ENCODE measurements at places on chromosomes 3 and 15.

DNA sequence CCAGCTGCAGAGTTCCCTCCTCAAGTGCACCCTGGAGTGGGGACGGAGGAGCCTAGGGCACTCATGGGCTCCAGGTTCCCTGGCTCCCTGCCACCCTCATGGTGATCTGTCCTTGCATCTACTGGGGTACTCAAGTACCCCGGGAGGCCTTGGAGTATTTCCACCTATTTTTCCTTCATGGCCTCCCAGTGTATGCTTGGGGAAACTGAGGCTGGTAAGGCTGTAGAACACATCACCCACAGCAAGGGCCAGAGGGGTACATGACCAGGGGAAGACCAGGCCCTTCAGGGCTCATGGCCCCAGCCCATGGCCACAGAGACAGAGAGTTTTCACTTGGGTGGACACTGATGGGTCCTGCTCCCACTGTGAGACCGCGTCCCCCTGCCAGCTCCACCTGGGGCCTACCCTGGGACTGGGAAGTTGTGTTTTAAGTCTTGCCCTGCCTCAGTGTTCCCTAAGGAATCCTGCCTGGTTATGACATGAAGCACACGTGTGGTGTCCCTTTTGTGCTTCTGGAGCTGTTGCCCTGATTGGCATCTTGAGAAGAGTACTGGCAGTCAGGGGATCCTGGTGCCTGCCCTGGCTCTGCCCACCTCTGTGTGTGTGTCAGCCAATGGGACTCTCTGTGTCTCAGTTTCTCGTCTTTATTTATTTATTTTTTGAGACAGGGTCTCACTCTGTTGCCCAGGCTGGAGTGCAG is 132.8 kb downstream of the TJP1 start:
- DNase-seq: no peak

DNA sequence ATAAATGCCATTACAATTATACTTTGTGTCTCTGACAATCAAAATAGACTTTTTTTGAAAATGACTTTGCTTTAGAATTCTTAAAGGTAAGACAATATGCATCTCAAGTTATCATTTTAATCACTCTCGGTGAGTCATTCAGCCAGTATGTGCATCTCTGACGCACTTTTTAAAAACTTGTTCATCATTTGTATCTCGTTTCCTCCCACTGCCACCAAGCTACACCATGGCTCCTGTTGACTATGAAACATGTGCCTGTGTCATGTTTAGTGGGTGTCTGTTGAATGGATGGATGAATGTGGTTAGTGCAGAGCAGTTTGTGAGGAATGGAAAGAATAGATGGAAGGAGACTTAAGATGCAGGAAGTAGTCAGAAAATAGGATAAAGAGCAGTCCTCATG is 68.6 kb downstream of the ARPP21 start:
- DNase-seq: no peak

- DNase-seq: no peak
Observed at GRCh38 chr3:140349938-140350337, 327.9 kb upstream of the TRIM42 start.

DNA sequence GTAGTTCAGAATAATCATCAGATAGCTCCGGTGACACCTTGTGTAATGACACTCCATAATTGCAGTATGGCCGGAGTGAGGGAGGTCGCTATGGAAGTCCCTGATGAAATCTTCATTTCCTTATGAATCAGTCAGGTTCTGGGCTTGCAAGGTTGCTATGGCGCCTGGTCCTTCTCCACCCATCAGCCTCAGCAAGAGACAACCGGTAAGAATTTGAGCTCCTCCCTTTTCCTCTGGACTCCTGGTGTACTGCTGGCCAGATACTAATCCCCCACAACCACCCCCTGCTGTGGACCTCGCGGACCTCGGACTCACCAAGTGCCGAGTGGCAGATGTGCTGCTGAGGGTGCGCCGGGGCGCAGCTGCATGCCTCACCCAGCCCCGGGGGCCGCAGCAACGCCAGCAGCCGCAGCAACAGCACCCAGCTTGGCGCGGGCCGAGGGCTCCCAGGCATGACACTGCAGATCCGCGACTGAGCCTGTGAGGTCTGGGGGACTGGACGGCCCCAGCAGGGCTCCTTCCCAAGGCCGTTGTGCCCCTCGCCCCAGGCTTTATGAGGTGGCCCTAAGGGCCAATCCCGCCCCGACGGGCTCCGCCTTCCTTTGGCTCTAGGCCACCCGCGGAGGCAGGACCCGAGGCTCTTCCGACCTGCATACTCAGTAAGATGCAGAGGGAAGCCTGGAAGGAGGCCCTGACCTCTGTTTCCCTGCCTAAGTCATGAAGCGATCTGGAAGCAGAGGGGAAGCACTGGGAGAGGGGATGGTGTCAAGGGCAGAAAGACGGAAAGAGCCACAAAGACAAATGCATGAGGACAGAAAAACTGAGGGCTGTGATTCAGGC is at the start of gene TIMP4:
TSS of gene TIMP4 (minus strand) at position 526 of the 840 bp plus-strand sequence. CDS start at position 454, 72 bp downstream.
- DNase-seq: no peak

DNA sequence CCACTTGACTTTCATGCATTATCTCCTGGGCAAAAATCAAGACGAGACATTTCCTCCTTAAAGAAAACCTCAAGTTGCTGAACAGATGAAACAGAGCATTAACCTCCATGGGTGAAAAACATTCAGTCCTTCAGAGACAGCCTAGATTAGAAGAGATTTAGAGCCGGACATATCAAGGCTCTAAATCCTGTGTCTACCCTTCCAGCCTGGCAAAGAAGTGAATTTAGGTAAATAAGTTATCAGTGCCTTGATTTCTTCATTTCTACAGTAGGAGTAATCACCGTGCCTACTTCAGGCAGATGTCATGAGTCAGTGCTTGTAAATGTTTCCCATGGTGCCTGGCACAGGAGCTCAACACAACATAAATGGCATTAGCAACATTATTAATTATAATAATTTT is 159.3 kb upstream of the PRICKLE2 start:
- no peak for DNase-seq

DNA sequence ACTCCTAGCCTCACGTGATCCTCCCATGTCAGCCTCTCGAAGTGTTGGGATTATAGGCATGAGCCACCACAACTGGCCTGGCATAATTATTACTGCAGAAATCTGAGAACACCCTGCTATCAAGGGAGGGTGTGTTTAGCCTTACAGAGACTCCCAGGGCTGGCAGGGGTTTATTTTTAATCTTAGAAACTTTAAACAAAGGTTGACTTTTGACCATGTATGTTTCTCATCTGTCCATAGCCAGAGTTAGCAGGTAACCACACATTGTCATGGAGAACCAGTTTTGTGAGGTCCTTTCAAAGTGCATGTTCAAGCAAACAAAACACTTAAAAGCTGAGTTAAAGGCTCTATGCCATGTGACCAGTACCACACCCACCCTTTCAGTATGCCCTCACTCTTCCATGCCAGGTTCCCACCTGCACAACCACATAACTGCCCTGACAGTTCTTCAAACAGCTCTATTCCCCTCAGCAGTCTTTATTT is 11.1 kb downstream of the SIAH2 start:
- DNase-seq: no peak

- DNase-seq: no peak
Observed at GRCh38 chr15:68586274-68586961, 7.6 kb downstream of the CORO2B start.

DNA sequence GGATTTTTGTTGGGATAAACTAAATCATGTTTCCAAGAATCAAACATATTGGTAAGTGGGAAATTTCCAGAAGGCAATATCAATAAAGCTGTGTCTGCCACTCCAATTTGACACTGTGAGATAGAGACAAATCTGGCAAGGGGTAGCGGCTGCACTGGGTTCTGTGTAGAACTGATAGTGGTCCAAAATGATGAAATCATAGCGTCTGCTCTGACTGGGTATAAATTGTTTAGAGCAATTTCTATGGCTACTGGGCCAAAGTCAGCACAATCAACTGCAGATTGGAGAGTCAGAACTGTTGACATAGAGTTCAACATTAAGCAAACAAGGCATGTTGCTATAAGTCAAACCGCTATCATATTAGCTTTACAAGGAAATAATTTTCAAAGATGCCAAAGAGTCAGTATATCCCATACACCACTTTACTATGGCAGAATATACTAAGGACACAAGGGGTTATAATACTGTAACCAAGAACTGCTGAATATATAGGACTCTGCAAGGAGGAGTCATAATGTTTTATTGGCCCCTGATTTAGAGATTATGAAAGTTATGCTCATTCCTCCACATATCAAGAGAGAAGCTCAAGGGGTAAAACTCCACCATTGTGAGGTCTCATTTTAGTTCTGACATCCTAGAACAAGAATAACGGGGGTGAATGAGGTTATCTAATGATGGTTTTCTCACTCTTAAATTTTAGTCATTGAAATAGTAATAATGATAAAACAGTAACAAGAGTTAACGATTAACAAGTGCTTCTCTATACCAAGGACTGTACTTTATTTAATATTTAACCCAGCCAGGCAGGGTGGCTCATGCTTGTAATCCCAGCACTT is 309.7 kb upstream of the GADL1 start:
- no peak for DNase-seq

GRCh38 chr3:28726840-28727239 is 378.2 kb upstream of the AZI2 start:
- DNase-seq: no peak

DNA sequence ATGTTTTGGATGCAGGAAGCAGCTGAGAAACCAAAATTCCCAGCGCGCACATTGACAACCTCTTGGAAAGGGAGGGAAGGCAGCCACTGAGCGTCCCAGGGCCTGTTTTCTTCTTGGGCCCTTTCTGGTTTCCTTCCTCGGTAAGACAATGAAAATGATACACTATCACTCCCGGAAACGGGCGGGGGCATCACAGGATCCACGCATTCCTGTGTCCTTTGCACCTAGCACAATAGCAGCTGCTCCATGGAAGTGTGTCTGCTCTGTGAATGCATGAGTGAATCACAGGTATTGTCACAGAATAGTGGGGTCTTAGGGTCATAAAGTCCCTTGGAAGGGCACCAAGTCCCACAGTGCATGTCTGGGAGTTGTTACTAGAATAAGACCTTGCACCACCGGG is 6.3 kb upstream of the ITPKA start:
- no peak for DNase-seq

GRCh38 chr3:425079-425478 is 228.5 kb downstream of the CHL1 start:
- no peak for DNase-seq

DNA sequence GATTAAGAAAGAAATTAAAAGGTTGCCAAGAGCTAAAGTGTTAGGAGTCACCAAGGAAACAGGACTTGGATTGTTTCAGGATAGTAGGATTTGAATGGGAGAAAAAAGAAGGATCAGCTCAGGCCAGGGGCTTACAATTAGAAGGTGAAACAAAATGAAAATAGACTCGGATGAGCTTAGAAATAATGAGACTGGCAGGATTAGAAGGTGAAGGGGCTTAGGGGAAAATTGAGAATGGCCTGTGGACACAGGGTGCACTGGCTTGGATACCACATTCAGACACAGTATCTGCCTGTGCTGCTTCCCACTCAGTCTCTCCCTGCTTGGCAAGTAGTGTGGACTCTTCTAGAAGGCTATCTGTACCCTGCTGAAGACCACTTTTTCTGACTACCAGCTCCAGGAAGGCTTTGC is 206.1 kb upstream of the ATP10A start:
- DNase-seq: no peak

DNA sequence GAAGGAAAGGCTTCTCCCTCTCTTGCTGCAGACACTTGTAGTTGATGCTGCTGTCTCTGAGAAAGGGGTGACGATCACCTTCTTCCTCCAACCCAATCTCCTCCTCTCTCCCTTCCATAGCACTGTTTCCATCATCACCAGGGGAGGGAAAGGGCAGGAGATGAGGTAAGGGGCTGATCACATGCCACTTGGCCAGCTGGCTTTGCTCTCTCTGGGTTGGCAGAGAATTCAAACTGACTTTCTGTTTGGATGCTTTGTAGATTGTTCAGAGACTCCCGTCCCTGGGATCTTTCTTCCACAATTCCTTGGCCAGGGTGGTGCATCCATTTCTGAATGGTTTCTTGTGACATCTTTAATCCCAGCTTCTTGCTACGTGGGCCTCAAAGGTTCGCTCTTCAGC is 43.2 kb upstream of the ZNF148 start:
- DNase-seq: no peak

DNA sequence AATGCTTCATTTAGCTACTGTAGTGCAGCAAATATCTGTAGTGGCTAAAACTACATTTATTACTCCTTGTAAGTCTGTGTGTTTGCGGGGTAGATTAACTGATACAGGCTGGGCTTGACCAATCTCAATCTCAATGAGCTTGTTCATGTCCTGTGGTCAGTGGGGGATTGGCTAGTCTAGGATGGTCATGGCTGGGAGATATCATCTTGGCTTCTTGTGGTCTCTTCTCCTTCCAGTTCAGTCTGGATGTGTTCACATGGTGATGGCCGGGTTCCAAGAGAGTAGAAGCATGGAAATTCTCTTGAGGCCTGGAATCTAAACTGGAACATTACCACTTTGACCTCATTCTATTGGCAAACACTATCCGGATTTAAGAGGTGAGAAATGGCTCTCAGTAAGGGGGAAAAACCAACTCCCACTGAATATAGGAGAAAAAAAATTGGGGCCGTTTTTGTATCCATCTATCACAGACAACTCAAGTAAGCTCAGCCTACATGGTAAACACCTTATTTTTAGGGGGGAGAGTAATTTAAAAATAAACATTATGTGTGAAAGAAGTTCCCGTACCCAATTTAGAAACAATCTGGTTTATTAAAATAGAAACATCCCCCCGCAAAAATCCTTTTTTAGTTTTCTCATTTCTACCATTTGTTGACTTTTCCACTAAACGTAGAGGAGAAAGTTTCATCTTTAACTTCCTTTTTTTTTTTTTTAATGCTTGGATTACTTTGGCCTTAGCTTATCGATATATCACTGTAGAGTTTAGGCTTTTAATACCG is 284.9 kb upstream of the TBC1D5 start:
- no peak for DNase-seq

GRCh38 chr15:55879181-55879580 is 114.2 kb downstream of the NEDD4 start:
- DNase-seq: no peak

GRCh38 chr3:151377768-151378385 is 6.7 kb downstream of the P2RY12 start:
- no peak for DNase-seq

GRCh38 chr3:46344476-46344875 is 9.4 kb upstream of the CCR2 start:
- no peak for DNase-seq

DNA sequence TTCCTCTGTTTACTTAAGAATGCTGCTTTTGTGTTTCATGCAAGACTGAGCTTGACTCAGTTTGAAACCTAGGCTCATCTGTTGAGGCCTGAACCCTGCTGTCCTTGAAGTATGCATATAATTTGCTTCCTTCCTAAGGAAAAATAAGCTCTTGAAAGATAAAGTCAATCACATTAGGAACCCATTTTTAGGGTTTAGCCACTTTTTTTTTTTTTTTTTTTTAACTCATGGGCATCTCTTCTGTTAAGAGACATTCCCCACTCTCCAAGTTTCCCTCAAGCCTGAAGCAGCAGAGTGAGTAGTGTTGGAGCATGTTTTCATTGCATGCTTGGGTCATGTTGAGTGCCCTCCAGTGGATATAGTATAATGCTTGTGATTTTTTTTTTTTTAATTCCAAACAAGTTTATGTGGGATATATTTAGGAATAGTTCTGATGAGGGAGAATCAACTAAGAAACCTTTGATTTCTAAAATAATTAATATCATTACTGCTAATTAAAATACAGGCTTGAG is 3.6 kb downstream of the CTNNB1 start:
- DNase-seq: no peak

- DNase-seq: no peak
Observed at GRCh38 chr3:156559321-156559720, 4.4 kb upstream of the SSR3 start.

GRCh38 chr3:127790882-127791183 is 31.5 kb downstream of the MGLL start:
- DNase-seq: no peak
